ENCODE measurements at places on chromosomes 4 and X.
A peak's percentile ranks its signal among the peaks of the same experiment; 100 is the strongest.

DNA sequence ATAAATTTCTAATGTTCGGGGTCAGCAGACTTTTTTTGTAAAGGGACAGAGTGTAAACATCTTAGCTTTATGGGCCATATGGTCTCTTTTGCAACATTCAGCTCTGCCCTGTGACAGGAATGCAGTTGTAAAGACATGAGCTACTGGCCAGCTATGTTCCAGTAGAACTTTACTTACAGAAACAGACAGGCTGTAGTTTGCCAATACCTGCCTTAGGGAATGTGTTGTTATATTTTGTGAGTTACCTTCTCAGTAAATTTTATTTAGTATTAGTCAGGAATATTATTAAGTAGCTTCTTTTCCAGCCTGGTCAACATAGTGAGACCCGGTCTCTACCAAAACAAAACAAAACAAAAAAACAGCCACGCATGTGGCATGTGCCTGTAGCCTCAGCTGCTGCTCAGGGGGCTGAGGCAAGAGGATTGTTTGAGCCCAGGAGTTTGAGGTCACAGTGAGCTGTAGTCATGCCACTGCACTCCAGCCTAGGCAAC is 48.7 kb downstream of the HTT start:
- DNase-seq: no peak

- no peak for DNase-seq
Observed at GRCh38 chrX:17443556-17443955, 68.6 kb downstream of the NHS start.

- DNase-seq: no peak
Observed at GRCh38 chr4:113587156-113587555, 174.4 kb downstream of the CAMK2D start.

DNA sequence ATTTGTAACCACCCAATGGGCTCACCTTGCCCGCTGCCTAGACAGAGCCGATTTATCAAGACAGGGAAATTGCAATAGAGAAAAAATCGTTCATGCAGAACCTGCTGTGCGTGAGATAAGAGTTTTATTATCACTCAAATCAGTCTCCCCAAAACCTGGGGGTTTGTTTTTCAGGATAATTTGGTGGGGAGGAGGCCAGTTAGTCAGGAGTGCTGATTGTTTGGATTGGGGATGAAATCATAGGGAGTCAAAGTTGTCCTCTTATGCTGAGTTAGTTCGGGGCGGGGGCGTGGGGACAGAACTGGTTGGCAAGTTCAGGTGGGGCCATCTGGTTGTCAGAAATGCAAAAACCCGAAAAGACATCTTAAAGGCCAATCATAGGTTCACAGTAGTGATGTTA is 203.0 kb downstream of the MAB21L2 start:
- no peak for DNase-seq

DNA sequence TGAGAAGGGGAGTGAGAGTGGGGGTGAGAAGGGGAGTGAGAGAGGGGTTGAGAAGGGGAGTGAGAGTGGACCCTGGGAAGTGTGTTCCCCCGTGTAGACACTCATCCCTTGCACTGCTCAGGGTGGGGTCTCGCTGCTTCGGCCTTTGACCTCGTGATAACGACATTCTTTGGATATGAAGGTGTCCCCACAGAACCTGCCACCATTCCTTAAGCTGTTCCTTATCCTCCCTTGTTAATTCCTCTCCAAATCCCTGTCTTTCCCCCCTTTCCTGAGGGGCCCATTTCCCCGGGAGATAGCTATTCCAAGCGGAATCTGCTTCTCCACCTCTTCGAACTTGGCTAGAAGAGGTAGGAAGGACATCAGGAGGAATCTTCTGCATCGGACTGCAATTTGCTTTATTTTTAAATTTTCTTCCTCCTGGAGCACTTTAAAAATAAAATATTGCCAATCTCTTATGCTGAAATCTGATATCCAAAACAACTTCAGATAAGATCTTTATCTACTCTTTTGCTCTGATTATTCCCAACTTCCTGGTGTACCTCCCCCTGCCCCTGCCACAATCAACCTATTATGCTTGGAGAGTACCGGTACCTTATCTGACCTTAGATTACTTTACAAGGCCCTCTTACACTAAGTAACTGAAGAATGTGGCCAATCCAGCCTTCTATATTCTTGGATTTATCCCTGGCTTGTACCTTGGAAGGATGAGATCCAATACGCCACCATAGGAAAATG is 15.6 kb downstream of the TRIML1 start:
- DNase-seq: no peak

GRCh38 chr4:151436093-151436518 is 27.1 kb downstream of the FHIP1A start:
- no peak for DNase-seq

GRCh38 chrX:46626566-46626965 is 53.0 kb downstream of the CHST7 start:
- DNase-seq: peak; percentile 58

DNA sequence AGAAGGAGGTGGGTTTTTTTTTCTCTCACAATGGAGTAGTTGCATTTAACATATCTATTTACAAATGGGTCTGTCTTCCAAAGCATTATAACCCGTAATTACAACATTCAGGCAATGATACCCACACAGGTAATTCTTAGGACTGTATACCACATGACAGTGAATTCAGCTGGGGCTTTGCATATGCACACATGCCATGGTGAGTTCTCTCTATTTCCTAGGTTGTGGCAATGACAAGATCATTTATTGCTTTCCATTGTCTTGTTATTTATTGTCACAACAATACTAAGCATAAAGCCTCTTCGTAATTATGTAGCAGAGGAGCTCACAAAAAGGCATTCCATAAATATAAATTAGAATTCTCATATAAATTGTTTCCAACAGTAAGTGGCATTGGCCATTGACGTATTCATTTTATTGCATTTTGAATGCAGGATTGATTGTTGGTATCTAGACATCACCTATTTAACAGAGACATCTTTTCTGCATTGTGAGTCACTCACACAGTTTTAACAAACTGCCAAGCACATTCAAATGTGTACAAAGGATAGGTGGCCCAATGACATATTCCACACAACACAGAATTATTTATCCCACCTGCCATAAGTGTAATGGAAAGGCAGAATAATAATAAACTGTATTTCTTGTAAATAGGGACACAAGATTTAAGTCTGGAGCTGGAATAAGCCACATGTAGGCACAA is 390.7 kb upstream of the GALNT7 start:
- no peak for DNase-seq

- no peak for DNase-seq
Observed at GRCh38 chrX:10507181-10507580, 113.2 kb downstream of the MID1 start.

GRCh38 chr4:156473151-156473550 is 498.4 kb downstream of the PDGFC start:
- no peak for DNase-seq

- DNase-seq: no peak
Observed at GRCh38 chr4:77817304-77818072, 1.7 kb downstream of the CNOT6L start.

Data from CD4-positive, alpha-beta T cell treated with Interferon gamma for 1 hour (primary cell).